ENCODE measurements at places on chromosomes 2 and 18. TPM values are rescaled to one million over a fixed set of nuclear protein-coding genes. Genes with fewer than 3 reads are reported as not detected.

The NGEF gene
- 2.3 TPM for total RNA-seq

The AQP4 gene
- total RNA-seq = not detected

GRCh38 chr2:191895743-191896142 is 48.9 kb upstream of the CAVIN2 start:
- H3K4me1 ChIP-seq = peaks cover 4% of the 10 kb centered on the region
- no peak for DNase-seq
- no peak overlapping the region for H3K27ac ChIP-seq
- peaks cover 11% of the 10 kb centered on the region for H3K27me3 ChIP-seq
- H3K36me3 ChIP-seq = no peaks in the 10 kb centered on the region

GRCh38 chr2:22894761-22895160 is 490.2 kb upstream of the KLHL29 start:
- H3K27ac ChIP-seq = no peak overlapping the region
- no peak overlapping the region for H3K4me3 ChIP-seq
- H3K4me1 ChIP-seq = no peaks in the 10 kb centered on the region
- H3K27me3 ChIP-seq = no peaks in the 10 kb centered on the region
- no peaks in the 10 kb centered on the region for H3K36me3 ChIP-seq
- DNase-seq = no peak

All from activated T-cell treated with anti-CD3 and anti-CD28 coated beads, Interleukin-2, amount 50 U/mL, for 72 hours (primary cell).